ENCODE measurements at places on chromosomes 11 and 22.

DNA sequence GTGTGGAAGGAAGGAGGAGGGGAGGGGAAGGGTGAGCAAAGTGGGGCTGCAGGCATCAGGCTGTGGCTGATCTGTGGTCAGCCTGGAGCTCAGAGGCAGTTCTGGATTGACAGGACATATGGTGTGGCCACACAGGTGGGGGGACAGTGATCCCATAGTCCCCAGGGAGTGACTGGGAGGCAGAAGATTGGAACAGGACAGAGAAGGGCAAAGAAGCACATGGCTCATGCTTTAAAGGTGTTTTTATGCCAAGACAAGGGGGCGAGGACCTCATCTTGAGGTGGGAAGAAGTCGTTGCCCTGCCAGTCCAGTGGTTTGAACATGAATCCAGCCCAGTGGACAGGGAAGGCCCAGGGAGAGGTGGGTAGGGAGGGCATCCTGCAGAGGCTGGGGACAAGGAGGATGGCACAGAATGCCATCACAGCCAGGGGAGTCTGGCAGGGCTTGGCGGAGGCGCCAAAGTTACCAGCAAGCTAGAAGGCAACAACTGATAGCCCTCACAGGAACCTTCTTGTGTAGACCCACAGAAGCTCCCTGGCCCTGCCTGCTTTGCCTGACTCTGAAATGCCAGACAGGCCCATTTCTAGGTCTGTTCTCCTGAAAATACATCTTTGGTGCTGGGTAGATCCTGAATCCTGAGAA is 3.1 kb downstream of the BET1L start:
- no peaks in the 10 kb centered on the region for H3K27me3 ChIP-seq
- no peak overlapping the region for H3K27ac ChIP-seq
- DNase-seq: no peak

DNA sequence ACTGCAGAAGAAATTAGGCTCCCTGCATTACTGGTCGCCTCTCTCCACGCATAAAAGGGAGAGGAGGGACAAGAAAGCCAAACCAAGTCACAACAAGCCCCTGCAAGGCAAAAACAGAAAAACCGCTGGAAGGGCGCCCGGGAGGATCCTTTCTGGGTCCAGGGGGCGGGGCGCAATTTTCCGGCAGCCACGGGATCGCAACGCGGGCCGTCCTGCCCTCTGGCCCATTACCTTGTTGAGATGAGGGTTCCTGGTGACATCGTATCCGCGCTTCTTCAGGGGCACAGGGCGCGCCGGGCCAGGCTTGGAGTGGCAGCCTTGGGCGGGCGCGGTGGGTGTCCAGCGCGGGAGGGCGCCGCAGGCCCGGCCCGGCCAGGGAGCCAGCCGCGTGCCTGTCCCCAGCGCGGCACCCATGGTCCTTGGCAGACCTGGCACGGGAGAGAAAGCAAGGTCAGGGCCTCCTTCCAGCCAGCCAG is 847 bp downstream of the ME3 start:
- H3K36me3 ChIP-seq: no peaks in the 10 kb centered on the region
- DNase-seq: no peak
- no peaks in the 10 kb centered on the region for H3K4me1 ChIP-seq
- no peaks in the 10 kb centered on the region for H3K27me3 ChIP-seq

- H3K4me1 ChIP-seq: peaks cover 67% of the 10 kb centered on the region
- H3K4me3 ChIP-seq: peak overlapping the region; percentile 51
- no peaks in the 10 kb centered on the region for H3K27me3 ChIP-seq
- peak overlapping the region; percentile 75 for H3K27ac ChIP-seq
These were observed 29.3 kb downstream of the CELF1 start for GRCh38 chr11:47523490-47524225.

GRCh38 chr22:41947424-41948080 is 600 bp upstream of the CENPM start:
- peak overlapping the region; percentile 85 for H3K4me3 ChIP-seq
- no peak overlapping the region for H3K27ac ChIP-seq
- no peak for DNase-seq
- H3K4me1 ChIP-seq: peaks cover 16% of the 10 kb centered on the region

GRCh38 chr11:2221591-2221990 is 48.8 kb downstream of the ASCL2 start:
- no peak overlapping the region for H3K27ac ChIP-seq
- no peak for DNase-seq
- no peaks in the 10 kb centered on the region for H3K27me3 ChIP-seq
- no peak overlapping the region for H3K4me3 ChIP-seq
- no peaks in the 10 kb centered on the region for H3K4me1 ChIP-seq

GRCh38 chr11:76567261-76567660 is 103.3 kb downstream of the LRRC32 start:
- no peak overlapping the region for H3K4me3 ChIP-seq
- DNase-seq: no peak
- no peaks in the 10 kb centered on the region for H3K27me3 ChIP-seq

DNA sequence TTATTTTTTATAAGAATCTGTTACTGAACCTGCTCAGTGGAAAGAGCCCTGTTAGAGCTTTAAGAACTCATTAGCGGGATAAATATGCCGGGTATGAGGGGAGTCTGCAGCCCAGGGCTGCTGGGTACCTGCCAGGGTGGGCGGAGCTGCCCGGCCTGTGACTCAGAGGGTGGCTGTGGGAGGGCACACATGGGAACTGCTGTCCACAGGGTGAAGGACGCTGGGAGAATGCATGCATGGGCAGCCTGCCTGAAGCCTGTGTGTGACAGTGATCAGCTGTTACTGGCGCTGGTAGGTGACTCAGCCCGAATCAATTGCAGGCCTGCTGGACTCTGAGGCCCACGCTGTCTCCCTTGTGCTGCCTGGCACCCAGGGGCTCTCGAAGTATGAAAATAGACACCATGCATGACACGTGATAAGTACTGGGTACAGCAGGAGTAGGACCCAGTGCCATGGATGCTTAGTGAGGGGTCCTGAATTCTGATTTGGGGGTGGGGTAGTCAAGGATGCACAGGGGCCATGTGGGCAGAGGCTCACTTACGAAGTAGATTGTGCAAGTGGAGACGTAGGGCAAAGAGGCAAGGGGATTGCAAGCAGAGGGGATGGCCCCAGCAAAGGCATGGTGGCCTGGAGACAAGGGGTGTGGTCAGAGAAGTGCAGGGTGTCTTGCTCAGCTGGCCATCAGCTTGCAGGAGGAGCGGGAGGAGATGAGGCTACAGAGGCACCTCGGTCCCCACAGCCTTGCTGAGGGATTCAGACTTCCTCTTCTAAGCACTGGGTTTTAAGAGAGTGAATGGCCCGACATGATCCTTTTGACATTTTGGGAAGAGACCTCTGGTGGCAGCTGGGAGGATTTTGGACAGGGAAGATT is 36.5 kb downstream of the GRIK4 start:
- H3K4me1 ChIP-seq: peaks cover 9% of the 10 kb centered on the region
- no peaks in the 10 kb centered on the region for H3K27me3 ChIP-seq
- peak overlapping the region; percentile 13 for H3K4me3 ChIP-seq
- H3K27ac ChIP-seq: peak overlapping the region; percentile 69
- no peaks in the 10 kb centered on the region for H3K36me3 ChIP-seq

DNA sequence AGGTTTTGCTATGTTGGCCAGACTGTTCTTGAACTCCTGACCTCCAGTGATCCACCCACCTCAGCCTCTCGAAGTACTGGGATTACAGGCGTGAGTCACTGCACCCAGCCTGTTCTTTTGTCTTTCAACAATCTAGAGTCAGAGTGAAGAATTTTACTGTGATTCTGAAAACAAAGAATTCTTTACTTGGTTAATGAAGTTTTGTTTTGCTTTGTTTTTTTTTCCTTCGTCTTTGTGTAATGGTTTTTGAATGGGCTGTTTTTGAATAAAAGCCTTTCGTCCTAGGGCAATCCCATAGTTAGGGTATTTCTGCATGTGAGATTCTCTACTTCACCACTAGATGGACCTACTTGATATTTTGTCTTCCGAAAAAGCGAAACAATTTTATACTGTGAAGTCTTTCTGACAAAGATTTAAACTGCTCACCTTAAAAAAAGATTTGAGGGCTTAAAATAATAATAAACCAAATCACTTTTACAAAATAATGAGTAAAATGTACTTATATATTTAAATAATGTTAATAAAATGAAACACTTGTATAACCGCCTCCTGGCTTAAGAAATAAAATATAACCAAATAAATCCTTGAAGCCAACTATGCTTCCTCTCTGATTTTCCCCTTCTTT is 43.4 kb upstream of the SC5D start:
- peak overlapping the region; percentile 20 for H3K4me3 ChIP-seq
- H3K4me1 ChIP-seq: no peaks in the 10 kb centered on the region
- H3K36me3 ChIP-seq: no peaks in the 10 kb centered on the region
- no peak overlapping the region for H3K27ac ChIP-seq
- DNase-seq: no peak
- no peaks in the 10 kb centered on the region for H3K27me3 ChIP-seq

DNA sequence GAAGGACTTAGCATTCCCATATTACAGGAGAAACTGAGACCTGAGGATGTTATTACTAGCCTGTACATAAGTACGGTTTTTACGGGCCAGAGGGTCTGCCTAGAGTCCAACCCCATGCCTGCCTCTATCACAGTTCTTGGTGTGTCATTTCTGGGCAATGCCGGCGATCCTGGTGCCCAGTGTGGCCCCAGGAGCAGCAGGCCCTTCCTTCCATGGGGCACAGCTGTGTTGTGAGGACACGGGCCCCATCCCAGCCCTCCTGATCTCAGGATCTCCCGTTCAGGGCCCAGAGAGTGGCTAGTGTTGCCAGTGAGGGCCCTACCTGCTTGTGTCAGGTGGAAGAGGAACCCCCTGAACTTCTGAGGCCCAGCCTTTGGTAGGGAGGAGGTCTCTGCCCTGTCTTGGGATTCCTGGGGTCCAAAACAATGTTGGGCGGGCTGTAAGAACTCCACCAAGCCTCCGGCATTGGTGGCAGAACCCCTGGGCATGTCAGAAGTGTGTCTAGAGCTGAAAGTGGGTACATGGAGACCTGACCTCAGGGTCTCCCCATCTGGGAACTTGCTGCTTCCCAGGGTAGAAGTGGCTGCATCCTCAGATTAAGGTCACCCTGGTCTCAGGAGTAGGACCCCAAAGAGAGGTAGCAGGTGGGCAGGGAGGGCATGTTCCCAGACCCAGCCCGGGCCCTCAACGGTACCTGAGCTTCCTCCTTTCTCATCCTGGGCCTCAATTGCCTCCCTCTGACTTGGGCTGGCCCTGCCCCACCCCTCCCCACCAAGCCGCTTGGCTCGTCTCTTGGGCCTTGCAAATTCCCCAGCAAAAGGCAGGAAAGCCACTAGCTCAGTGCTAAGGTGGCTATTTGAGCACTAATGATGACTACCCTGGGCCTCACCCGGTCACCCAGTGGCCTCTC is 74.6 kb upstream of the KCNQ1OT1 start:
- H3K4me3 ChIP-seq: no peak overlapping the region
- H3K36me3 ChIP-seq: no peaks in the 10 kb centered on the region
- peaks cover 22% of the 10 kb centered on the region for H3K4me1 ChIP-seq
- no peaks in the 10 kb centered on the region for H3K27me3 ChIP-seq
- DNase-seq: no peak
- no peak overlapping the region for H3K27ac ChIP-seq

DNA sequence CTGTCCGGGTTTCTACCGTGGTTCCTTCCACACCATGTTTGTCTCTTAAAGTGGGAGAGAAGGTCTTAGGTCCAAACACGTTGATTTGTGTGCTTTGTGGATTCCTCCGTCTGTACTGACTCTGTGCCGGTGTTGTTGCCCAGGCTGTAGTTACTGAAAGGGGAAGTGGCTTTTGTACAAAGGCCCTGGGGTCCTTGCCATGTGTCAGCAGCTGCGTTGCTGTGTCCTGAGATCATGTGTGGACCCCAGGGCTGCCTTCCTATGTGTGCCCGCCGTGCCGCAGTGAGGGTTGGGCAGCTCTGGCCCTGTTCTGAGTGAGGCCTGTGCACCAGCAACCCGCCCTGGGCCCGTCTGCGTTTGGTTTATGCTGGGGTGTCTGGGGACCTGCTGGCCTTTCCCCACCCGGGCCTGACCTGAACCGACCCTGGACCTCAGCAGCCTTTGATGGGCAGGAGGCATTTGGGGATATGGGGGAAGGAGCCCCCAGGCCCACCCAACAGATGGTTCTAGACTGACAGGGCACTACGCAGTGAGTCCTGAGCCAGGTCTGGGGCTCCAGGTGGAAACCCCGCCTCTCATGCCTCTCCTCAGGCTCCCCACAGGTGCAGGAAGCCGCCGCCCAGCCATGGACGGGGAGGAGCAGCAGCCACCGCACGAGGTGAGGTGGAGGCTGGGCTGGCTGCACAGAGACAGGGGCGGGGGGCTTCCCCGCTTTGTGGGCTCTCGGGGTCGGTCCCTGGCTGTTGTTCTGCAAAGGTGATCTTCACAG is 6.9 kb downstream of the TRABD start:
- H3K36me3 ChIP-seq: peaks cover 8% of the 10 kb centered on the region
- DNase-seq: no peak
- H3K27ac ChIP-seq: no peak overlapping the region

- DNase-seq: no peak
- no peaks in the 10 kb centered on the region for H3K4me1 ChIP-seq
- H3K36me3 ChIP-seq: no peaks in the 10 kb centered on the region
- no peak overlapping the region for H3K27ac ChIP-seq
- no peak overlapping the region for H3K4me3 ChIP-seq
These were observed 70.5 kb downstream of the MPPED1 start for GRCh38 chr22:43482318-43482625.

GRCh38 chr22:29226351-29226981 is 20.8 kb downstream of the EMID1 start:
- DNase-seq: no peak
- no peak overlapping the region for H3K27ac ChIP-seq
- H3K36me3 ChIP-seq: no peaks in the 10 kb centered on the region
- no peak overlapping the region for H3K4me3 ChIP-seq

DNA sequence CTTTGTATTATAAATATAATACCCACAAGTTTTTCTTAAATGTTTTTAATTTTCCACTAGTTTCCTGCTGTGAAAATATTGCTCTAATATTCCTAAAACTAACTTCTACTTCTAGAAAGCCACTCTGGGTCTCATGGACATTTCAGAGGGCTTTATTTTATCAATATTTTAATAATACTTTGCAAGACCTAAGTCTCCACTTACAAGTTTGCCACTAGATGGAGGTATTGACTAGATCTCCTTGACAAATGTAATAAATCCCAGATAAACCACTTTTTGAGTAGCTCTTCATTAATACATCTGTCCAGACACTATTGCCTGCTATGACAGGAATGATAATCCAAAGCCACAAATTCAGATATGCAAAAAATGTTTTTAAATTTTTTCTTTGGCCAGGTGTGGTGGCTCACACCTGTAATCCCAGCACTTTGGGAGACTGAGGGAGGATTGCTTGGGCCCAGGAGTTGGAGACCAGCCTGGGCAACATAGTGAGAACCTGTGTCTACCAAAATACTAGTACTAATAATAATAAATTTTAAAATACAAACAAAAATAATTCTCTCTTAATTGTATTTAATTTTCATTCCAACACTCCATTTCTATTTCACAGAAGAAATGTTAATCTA is 3.5 kb upstream of the ACAT1 start:
- H3K4me1 ChIP-seq: peaks cover 17% of the 10 kb centered on the region
- no peaks in the 10 kb centered on the region for H3K27me3 ChIP-seq
- H3K36me3 ChIP-seq: no peaks in the 10 kb centered on the region
- DNase-seq: no peak
- H3K27ac ChIP-seq: no peak overlapping the region
